ENCODE measurements at places on chromosomes 1 and 21.

- no peak for DNase-seq
These were observed 8.3 kb downstream of the GCLM start for GRCh38 chr1:93900723-93901504.

DNA sequence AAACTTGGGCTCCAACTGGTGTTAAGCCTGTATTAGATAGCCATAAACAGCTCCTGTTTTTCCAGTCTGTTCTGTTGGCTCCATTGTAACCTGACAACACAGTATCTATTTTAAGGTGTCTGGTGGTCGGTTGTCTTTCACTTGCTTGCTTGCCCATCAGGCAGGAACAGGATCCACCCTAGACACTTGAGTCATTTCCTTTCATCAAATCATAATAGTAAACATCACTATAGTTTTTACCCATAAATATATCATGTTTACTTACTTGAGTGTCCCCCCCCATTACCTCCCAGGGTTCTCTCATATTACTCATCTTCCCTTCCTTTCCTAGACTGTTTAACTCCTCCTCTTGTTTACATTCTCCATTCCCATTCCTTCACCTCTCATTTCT, 2.9 kb downstream of the DDI2 start:
- no peak for DNase-seq

GRCh38 chr21:27202301-27202700, 235.4 kb upstream of the ADAMTS5 start:
- DNase-seq: no peak

GRCh38 chr1:23914921-23915320, 1.8 kb upstream of the CNR2 start:
- no peak for DNase-seq

- no peak for DNase-seq
These were observed 12.7 kb upstream of the B3GALNT2 start for GRCh38 chr1:235516862-235517446.

Data from stimulated activated CD8-positive, alpha-beta memory T cell treated with anti-CD3 and anti-CD28 coated beads, Interleukin-15, amount 100 ng/mL, for 4 hours (primary cell).